Muscle of arm (tissue), 14 donors: ENCODE measurements at places on chromosomes 3 and 15.

- no peak for DNase-seq
Observed at GRCh38 chr15:72068856-72069255, 49.1 kb downstream of the MYO9A start.

DNA sequence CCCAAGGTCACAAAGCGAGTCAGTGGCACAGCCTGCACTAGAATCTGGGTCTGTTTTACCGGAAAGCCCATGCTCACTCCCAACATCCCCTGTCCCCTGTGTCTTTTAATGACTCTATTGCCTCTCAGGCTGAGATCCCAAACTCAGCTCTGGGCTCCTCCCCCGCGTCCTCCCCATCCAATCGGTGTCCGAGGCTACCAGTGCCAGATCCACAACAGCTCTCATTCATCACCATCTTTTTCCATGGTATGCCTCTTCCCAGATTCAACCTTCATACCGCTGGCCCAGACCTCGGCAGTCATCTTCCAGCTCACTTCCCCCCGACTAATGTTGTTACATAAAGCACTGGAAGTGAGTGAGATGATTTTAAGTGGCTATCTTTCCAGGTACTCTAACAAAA lies 16.1 kb upstream of the KY start:
- no peak for DNase-seq

DNA sequence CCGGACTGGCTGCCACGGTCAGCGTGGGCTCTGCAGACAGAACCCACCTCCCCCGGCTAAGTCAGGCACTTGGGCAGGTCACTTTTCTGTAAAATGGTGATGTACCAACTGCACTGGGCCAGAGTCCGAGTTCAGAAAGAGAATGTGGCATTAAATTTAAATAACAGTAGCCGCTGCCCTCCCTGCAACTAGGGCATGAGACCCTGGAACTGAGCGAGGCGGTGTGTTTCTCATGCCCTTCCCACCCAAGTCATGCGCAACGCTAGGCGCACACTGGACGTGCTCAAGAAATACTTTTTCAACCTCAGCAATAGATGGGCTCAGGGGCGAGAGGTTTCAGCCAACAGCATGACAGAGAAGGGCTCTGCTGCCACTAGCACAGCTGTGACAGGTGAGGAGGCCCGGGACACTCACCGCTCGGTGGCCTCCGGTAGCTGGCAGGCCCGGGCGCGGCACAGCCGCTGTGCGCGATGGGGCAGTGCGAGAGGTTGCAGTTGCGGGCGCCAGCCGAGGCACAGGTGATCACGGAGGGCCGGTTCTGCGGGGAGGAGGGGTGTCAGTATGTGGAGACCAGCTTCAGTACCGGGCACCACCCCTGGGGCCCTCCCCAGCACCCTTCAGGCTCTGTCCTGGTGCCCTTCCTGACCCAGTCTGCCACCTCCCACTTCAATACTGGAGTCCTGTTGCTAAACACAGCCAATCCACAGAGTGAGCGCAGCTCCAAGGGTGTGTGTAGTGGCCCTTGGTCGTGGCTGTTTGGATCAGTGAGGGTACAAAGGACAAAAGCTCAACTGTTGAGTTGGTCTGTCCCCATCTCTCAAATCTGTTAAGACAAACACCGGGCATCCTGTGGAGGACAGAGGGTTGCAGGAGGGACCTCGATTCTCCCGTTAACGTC lies 84.5 kb downstream of the VGLL4 start:
- DNase-seq: no peak

DNA sequence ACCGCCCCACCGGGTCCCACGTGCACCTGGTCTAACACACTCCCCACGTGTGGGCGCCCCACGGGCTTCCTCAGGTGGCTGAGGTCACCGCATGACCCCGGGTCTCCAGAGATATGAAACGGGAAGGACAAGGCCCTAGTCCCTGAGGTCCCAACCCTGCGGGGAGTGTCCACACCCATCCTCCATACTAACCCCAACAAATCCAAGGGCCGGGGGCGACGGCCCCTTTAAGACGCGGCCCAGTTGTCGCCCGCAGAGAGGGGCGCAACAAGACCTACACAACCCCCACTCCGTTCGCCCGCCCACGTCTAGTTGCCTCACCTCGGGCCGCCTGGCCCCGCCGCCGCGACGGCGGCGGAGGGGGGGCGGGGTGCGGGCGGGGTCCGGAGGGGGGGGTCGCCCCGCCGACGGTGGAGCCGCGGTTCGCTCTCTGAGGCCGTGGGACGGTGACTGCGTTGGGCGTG lies 396 bp downstream of the INO80 start:
- DNase-seq: peak; percentile 46

DNA sequence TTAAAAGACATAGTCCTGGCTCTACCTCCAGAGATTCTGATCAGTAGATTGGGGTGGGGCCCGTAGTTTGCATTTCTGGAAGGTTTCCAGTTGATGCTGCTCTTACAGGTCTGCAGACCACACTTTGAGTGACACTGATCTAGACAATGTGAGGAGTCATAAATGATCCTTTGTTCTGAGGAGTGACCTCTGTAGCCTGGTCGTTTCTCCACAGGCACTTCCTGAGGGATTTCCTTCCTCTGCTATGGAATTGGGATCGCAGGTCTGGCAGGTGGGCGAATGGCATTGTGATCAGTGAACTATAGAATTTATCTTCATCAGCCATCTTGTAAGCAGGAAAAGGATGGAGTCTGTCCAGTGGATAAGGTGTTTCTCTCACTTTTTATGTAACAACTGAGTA lies 5.5 kb downstream of the GFM1 start:
- no peak for DNase-seq

DNA sequence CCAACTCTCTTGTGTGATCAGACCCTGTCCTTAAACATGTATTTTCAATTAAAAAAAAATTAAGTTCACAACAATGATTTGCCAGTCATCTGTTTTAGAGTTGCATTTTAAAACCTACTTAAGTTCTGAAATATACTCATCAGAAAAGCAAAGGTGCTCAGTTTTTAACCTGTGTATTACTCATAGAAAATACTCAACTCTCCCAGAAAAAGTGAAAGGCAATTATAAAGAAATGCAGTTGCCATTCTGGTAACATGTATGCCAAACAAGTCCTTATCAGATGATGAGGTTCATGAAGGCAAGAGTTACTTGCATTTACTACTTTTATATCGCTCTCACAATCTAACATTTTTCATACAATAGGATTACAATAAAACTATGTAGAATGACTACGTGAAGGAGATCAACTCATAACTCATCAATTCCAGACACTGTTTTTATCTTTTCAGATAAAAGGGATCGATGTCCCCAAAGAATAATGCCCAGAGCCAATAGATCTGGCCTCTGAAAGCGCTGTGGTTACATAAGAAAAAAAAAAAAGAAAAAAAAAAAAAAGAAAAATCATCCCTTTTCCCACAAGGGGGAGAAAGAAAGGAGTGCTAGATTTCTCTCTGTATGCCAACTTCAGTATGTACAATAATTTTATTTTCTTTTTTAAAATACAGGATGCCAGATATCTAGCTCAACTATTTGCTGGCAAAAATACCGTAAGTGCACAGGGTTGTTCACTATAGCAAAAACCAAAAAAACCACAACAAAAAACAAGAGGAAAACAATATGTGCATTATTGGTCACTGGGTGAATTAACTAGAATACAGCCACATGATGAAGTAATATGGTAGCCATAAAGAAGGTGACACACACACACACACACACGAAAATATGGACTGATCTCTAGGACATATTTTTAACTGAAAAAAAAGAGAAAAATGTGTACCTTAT lies 137.4 kb downstream of the NR1I2 start:
- DNase-seq: no peak

DNA sequence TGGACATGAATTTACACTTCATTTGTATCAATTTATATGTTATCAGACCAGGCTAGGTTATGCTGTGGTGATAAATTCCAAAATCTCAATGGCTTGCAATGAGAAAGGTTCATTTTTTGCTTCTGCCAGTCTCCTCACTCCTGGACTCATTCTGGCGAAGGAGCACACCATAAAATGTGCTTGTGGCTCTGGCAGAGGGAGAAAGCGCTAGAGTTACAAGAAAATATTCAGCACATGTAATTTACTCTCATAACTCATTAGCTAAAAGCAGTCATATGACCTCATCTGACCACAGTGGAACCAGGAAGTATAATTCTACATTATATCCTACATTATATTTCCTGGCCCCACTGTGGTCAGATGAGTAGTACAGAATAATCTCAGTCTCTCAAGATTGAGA lies 193.8 kb downstream of the BCHE start:
- no peak for DNase-seq

DNA sequence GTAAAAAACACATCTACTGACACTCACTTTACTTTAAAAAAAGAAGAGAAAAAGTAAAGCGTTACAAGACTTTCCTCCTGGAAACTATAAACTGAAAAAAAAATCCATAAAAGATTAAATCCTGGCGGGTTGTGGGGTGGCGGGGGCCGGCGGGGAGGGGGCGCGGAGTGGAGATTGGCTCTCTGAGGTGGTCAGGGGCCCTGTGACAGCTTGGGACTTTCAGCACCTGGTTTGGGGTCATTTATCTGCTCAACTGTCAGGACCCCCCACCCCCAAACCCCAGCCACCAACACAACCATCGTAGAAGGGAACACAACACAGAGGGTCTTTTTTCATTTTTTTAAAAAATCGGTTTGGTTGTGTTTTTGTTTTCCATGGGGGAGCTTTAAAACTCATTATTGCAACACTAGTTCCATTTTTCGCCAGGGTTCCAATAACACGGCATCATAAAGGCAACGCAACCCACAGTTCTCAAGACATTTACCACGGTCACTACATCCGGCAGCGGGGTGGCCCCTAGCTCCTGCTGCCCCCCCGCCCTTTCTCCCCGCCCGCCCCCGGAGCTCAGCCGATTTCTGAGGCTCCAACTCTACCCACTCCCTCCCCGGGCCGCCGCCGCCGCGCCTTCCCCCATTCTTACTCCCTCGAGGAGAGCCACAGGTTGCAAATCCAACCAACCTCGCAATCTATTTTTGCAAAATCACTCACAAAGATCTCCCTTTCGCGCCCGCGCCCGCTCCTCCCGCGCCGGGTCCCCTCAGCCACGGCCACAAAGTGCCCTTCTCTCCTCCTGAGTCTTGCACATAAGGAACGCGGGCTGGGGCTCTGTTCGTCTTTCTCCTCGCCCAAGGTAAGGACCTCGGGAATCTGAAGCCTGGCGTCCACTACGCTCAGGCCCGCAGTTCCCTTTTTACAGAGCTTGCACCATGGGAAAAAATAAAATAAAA lies 1.8 kb downstream of the BCL6 start:
- peak; percentile 52 for DNase-seq

DNA sequence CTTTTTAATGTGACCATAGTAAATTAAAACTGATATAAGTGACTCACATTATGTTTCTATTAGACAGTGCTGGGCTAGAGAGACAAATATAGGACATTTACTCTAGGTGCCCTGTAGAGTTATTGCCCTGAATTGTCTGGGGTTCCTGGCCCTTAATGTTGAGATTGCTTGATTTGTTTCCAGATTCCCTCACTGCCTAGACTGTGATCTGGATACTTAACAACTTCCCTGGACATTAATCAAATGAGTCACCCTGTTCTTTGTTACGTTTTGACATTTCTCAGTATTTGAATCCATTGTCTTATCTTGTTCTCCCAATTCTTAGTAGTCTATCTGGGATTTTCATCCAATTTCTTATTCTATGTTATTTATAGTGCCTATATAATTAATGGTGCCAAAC lies 65.8 kb downstream of the DTWD1 start:
- no peak for DNase-seq

GRCh38 chr3:60351481-60351880 lies 899.8 kb downstream of the FHIT start:
- no peak for DNase-seq

GRCh38 chr15:85336880-85337279 lies 43.5 kb upstream of the AKAP13 start:
- no peak for DNase-seq

DNA sequence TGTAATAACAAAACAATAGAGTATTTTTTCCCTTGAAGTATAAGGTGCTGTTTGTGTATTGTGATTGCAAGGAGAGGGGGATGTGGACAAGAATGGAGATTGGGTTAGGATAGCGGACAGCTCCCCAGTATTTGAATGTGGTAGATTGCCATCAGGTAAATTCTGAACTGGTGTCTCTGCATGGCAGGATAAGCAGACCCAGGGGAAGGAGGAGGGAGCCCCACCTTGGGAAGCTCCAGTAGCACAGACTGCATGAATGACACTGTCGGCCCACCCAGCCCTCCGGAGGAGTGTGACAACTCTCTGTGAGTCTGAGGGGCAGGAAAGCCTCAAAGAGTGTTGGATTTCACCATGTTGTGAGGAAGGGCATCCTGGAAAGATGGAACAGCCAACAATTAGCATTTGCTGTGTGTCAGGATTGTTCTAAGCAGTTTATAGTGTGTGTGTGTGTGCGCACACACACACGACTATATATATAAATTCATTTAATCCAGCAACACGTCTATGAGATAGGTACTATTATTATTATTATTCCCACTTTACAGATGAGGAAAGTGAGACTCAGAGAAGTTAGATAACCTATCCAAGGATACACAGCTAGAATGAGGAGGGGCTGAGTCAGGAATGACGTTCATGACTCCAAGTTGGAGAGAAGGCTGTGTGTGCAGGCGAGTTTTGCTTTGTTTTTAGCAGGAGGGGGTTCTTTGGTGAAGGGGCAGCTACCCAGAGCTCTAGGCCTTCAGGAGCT lies 63.4 kb upstream of the LCTL start:
- no peak for DNase-seq

- no peak for DNase-seq
Observed at GRCh38 chr3:10546820-10547263, 41.5 kb upstream of the ATP2B2 start.

DNA sequence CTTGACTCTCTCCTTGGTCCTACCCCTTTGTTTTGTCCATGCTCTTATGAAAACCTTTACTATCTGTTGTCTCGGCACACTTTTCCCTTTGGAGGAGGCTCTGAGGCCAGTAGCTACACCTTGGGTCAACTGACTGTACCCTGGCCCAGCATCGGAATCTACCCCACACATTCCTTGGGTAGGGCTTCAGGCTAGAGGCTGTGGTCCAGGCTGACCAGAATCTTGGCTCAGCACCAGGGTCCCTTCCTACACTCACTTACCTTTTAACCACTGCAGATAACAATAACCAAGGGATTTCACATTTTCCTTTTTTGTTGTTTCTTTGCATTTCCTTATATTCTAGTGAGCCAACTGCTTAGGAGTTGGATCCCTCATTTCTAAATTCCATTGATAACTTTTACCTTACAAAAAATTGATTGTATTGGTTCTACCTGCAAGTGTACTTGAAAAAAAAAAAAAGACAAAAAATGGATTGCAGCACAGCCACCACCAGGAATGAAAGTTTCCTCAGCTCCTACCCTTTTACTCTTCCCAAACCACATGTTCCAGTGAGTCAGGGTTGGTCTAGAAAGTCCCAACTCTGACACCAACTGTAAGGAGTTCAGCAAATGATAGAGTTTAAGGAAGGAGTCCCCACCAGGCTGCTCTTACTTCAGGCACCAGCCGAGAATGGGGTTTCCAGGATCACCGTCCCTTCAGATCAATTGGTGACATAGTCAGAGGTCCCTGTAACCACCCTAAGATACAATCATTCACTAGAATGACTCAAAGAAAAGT lies 95.6 kb downstream of the FBLN2 start:
- no peak for DNase-seq
